ENCODE measurements at places on chromosomes 6 and 20.

GRCh38 chr6:157436219-157436943, 55.4 kb downstream of the ZDHHC14 start:
- DNase-seq = no peak

GRCh38 chr6:169969372-169970099, 218.1 kb downstream of the ERMARD start:
- no peak for DNase-seq

DNA sequence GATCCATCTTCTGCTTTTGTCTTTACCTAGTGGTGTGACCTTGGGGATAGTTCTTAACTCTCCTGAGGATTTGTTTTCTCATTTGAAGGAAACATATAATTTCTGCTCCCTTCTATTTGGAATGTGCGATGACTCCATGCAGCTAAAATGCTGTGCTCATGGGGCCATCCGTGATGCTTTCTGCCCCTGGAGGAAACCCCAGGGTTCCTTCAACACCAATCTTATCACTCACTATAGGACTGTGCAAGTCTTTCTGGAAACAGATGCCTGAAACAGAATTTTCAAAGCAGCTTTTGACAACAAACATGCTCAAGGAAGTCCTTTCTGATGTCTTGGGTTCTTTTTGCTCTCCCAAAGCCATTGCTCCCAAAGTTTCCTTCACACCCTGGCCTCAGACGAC, 128.8 kb upstream of the GGTLC1 start:
- no peak for DNase-seq

DNA sequence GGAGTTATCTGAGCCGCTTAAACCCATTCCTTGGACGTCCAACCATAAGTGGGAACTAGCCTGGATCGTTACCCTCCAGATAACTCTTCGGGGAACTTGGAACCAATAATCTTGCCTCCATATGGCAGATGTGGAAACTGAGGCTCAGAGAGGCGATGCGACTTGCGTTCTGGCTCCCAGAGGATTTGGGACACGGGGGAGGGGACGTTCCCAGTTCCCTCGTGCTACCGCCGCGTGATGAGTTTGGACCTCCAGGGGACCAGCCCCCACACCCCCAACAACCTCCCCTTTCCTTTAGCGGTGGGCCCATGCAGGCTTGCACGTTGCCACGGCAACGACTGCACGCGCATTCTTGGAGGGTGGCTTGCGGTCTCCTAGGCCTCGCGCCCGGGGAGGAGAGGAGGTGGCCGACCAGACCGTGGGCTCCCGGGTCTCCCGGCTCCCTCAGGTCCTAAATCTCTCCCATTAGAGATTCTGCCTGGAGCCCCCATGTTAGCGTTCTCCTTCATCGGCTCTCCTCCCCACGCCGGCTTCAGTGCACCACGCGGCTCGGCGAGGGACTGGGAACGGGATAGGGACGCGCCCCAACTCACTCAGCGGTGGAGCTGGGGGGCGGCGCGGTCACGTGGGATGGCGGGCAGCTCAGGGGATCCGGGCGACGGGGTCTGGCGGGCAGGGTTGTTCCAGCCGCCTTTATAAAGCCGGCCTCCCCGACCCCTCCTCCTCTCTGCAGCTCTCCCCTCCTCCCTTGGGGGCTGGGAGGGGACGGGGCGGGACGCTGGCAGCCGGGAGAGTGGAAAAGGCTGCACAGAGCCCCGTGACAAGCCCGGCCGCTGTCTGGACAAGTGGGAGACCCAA, at the start of gene PLTP:
PLTP (minus strand) TSS at position 670 of the 858 bp plus-strand sequence. CDS start 703 bp downstream, outside the sequence.
- DNase-seq = peak; percentile 60

- DNase-seq = no peak
Observed at GRCh38 chr6:6683969-6684833, 95.7 kb downstream of the LY86 start.

GRCh38 chr6:7147051-7147671, 39.4 kb downstream of the RREB1 start:
- no peak for DNase-seq

DNA sequence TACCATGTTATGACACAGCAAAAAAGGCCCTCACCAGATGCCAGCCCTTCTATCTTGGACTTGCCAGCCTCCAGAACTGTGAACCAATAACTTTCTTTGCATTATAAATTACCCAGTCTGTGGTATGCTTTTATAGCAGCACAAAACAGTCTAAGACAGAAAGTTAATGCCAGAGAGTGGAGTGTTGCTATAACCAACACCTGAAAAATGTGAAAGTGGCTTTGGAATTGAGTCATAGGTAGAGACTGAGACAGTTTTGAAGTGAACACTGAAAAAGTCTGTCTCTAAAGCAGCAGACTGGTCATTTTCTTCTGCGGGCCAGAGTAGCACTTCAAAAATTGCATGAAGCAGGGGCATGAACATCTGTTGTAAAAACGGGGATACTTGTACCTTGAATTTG, 28.0 kb upstream of the ASIP start:
- no peak for DNase-seq

- no peak for DNase-seq
Observed at GRCh38 chr6:53241938-53242337, 93.3 kb upstream of the GCM1 start.

GRCh38 chr20:57476641-57477461, 48.1 kb downstream of the CTCFL start:
- DNase-seq = no peak

- peak; percentile 43 for DNase-seq
Observed at GRCh38 chr20:45833883-45834796, 541 bp downstream of the SNX21 start.

GRCh38 chr20:50068041-50068651, 44.8 kb downstream of the UBE2V1 start:
- DNase-seq = no peak

DNA sequence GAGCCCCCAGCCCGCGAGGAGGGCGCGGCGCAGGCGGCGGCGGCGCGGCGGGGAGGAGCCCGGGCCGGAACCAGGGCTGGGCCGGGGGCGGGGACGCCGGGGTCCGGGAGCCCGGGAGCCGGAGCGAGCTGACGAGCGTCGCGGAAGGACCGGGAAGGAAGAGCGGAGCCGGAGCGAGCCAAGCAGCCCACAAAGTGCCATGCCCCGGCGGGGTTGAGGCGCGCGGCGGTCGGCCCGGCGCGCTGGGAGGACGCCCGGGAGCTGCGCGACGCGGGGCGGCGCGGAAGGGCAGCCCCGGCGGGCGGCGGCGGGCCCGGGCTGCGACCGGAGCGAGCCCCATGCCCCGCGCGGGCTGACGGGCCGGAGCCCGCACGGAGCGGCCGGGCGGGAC, 289 bp downstream of the FOXP4 start:
- DNase-seq = no peak

DNA sequence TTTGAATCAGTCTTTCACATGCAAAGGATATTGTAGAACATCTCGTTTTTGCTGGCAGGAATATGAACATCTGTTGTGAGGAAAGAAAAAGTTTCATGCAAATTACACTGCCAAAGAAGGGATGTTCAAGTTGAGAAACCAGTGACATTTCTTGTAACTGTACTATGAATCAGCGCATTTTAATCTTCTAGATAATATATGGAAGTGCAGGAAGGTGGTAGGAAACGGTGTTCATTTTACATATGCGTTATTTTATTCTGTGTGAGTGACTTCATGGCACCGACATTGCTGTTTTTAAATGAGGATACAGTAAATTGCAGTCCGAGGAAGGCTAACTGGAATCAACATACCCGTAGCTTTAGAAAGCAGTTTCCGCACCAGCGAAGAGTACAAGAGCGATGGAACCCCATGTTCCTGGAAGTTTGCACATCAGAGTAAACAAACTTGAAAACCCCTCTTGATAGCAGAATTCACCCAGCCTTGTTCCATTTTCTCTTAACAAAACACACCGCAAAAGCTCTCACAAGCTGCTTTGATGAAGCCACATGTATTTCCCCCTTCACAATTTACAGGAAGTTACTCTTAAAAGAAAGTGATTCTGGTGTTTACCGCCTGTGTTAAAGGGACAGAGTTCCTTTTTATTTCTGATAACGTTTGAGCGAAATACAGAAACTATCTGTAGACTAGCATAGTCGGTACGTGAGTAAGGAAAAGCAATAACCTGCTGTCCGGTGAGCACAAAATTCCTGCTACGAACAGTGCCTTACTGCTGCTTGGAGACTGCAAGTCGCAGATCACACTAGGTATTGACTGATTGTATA, 11.5 kb downstream of the PRDM1 start:
- DNase-seq = no peak

- no peak for DNase-seq
Observed at GRCh38 chr6:43200541-43200940, 18.5 kb downstream of the CUL9 start.

GRCh38 chr6:3088968-3089367, 20.7 kb downstream of the RIPK1 start:
- DNase-seq = no peak

DNA sequence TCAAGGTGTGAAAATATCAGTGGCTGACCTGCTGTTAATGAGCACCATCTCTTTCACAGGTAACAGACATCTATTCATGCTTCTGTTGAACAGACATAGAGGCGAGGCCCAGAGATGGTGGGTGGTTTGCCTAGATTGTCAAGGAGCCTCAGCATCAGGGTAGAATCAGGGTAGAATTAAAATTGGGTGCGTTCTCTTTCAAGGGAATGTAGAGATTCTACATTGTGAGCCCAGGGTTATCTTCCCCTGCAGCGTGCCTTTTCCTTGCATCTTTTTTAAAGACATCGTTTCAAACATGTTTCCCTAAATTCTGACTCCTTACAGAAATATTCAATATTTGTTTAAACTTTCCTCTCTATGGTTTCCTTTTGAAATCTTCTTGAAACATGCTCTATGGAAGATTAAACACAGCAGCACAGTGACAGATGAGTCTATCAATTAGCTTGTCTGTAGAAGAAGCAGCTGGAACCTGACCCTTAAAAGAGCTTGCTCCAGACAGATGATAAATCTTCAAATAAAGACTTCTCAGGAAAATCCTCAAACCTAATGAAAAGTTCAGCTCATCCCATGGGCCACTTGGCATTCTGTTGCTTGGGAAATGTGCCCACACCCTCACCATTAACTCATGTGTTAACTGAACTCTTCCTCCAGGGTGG, 119.8 kb downstream of the IPCEF1 start:
- DNase-seq = no peak

- DNase-seq = no peak
Observed at GRCh38 chr6:6586671-6587526, 1.6 kb upstream of the LY86 start.

- no peak for DNase-seq
Observed at GRCh38 chr20:32188376-32189122, 19.0 kb downstream of the PLAGL2 start.

DNA sequence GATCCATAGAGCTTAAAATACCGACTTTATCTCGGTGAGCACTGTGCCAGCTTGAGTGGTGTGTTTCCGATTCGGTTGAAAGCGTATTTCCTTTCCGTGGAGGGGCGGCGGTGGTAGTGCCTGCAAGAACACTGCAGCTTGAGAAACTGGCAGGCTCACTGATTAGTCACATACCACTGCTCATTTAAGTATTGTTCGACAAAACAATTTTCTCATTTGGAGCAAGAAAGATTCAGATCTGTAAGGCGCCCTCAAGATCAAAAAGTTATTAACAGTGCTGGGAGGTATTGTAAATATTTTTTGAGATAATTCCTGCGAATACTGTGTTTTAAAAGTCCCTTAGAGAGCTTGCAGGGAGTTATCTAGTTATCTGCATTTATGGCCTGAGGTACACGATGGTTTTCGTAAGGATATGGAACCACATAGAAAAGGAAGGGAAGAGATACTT, 1.3 kb downstream of the MAPK14 start:
- no peak for DNase-seq

DNA sequence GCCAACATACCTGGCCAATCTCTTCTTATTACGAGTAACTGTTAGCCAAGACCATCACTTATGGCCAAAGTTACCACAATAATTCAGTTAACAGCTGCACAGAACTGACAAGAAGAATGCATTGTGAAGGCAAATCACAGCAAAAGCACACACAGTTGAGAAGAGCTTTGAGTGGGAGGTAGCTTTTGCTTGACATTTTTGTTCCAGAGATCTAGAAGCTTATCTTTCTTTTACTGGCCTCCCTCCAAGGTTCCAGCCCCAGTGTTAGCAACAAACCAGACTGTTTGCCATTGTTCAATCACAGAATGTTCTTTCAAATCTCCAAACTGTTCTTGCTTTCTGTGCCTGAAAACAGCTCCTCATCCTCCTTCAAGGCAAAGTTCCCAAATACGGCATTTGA, 35.9 kb upstream of the IRAK1BP1 start:
- DNase-seq = no peak

- DNase-seq = no peak
Observed at GRCh38 chr6:33781131-33781975, 7.6 kb downstream of the LEMD2 start.

GRCh38 chr6:13159300-13159699, 169.0 kb downstream of the TBC1D7 start:
- no peak for DNase-seq

- DNase-seq = no peak
Observed at GRCh38 chr6:107628878-107629277, 139.0 kb downstream of the SOBP start.

- no peak for DNase-seq
Observed at GRCh38 chr6:169720207-169720855, 4.0 kb downstream of the PHF10 start.

DNA sequence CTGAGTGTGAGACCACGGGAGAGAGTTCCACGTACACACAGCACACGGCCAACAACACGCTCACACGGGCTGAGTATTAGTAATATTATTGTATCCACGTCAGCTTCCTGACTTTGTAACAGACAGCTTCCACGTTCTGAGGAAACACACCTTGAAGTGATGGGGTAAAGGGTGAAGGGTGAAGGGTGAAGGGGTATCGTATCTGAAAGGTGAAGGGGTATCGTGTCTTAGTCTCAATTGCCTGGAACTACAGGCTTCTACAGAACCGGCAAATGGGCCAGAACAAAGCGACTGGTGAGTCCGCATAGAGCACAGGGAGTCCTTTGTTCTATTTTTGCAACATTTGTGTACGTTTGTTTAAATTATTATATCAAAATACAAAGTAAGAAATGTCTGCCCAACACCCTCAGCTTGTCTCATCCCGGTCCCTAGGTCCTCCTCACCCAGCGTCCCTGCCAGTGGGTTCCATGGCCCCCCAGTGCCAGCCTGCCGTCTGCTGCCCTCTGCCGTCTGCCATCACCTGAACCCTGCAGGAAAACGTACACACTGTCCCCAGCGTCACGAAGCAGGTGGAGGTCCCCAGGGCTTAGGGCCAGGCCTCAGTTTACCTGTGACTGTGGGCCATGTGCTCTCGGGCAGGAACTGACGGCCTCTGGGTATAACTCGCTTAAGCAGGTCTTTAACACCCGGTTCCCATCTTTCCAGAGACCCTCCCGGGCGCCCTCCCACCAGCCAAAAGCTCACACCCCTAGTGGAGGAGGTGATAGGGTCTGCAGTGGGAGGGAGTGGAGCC, 4.4 kb upstream of the HELZ2 start:
- DNase-seq = no peak

GRCh38 chr20:23083553-23084220, 2.4 kb downstream of the CD93 start:
- no peak for DNase-seq

GRCh38 chr6:131183427-131184095, 48.3 kb downstream of the AKAP7 start:
- no peak for DNase-seq

DNA sequence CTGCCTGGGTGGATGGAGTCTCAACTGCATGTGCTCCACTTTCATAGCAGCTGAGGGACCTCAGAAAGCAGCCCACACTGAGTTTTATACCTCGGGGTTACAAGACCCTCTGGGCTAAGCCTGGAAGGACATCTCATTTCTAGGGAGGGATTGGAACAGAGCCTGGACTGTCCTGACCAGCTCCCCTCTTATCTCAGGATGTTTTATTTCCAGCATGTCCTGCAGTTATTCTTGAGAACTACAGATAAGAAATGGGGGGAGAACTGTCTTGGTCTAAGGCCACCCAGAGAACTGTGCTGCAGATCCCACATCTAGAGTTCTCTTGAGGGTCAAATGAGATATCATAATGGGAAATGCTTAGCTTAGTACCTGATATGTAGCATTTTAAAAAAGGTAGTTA, 97.3 kb upstream of the CHD6 start:
- no peak for DNase-seq
